ENCODE measurements at places on chromosomes 2 and 18. TPM values are rescaled to one million over a fixed set of nuclear protein-coding genes. Genes with fewer than 3 reads are reported as not detected.

DNA sequence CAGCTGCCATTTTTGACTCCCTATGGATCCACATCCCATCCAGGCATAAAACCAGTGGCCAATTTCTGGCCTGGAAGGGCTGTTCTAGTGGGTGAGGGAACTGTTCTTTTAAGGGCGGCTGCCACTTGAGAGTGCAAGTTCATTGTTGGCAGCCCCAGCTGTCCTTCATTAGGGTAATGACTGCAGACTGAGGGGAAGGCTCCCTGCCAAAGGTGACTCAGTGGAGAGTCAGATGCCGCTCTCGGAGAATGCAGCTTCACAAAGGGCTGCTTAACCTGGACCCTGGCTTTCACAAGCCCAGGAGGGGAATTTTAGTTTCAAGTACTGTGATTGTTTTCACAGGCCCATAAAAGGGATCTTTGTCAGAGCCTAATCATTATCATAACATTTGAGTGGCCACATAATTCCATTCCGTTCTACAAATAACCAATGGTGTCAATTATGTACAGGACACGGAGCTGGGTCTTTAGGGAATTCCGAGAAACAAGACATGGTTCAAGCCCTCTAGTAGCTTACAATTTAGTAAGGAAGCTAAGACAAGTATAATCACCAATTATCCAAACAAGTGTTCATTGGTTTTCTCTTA lies 235.7 kb downstream of the CDCA7 start:
- no peak for DNase-seq

DNA sequence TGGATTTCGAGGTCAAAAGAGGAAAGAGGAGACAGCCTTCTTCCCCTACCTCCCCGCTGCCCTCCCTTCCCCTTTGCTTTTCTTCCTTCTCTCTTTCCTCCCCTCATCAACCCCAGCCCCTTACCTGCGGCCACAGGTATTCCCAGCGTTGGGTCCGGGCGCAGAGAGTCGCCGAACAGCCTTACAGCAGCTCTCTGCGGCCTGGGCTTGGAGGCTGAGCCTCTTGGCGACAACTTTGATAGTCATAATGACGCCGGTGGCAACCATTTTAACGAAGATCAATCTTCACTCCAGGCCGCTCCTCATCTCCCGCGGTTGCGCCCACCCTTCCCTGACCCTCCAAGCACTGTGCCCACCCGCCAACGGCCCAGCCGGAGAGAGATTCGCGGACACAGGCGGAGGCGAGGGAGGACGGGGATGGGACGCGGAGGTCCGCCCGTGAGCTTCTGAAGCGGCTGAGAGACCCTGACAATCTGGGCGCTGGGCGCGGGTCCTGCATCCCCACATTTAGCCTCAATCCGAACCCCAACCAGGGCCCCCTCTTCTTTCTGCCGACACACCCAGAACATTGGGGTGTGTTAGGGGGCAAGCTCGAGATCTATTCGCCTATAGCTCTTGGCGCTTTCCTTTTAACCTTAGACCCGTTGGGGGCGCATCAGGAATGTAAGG lies 1.5 kb upstream of the EVX2 start:
- DNase-seq, result no peak

Gene ST8SIA5
- 1.5 TPM for total RNA-seq

Gene SLC30A3
- not detected for total RNA-seq

Gene KLF11
- total RNA-seq, result 66.7 TPM
